ENCODE measurements at places on chromosomes 4 and X.

GRCh38 chr4:103634236-103634635 is 85.5 kb downstream of the TACR3 start:
- no peak for DNase-seq

DNA sequence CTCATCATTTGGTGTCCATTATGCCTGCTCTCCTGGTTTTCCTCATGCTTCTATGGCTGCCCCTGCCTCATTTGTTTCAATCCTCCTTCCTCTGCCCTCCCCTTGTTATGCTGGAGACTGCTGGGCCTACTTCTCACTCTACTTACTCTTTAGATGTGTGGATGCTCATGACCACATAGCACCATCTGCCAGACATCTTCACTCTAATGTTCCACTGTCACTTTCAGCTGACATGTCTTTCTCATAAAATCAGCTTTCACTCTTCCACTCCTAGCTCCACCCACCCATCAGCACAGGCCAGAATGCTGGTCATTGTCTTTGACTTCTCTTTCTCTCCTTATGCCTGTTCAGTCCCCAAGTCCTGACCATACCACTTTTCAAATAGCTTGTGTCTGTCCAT is 86.8 kb downstream of the REPS2 start:
- no peak for DNase-seq

DNA sequence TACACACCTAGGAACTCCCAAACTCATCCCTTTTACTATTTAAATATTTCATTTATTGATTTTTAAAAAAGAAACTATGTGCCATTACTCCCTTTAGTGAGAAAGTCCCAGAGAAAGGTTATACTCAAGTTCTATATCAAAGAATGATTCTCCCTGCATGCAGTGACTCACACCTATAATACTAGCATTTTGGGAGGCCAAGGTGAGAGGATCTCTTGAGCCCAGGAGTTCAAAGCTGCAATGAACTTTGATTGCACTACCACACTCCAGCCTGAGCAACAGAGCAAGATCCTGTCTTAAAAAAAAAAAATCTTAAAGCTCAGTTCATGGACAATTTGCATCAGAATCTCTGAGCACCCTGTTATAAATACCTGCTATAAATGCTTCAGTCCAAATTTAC is 9.2 kb upstream of the RBPJ start:
- DNase-seq, result no peak

DNA sequence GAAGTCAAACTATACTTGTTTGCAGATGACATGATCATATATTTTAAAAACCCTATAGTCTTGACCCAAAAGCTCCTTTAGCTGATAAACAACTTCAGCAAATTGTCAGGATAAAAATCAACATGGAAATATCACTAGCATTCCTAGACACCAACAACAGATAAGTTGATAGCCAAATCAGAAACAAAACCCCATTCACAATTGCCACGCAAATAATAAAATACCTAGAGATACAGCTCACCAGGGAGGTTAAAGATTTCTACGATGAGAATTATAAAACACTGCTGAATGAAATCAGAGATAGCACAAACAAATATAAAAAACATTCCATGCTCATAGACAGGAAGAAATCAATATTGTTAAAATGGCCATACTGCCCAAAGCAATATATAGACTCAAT is 605.0 kb upstream of the GRIA3 start:
- no peak for DNase-seq

- DNase-seq, result no peak
Observed at GRCh38 chr4:136922066-136922465, 610.2 kb downstream of the PCDH18 start.

DNA sequence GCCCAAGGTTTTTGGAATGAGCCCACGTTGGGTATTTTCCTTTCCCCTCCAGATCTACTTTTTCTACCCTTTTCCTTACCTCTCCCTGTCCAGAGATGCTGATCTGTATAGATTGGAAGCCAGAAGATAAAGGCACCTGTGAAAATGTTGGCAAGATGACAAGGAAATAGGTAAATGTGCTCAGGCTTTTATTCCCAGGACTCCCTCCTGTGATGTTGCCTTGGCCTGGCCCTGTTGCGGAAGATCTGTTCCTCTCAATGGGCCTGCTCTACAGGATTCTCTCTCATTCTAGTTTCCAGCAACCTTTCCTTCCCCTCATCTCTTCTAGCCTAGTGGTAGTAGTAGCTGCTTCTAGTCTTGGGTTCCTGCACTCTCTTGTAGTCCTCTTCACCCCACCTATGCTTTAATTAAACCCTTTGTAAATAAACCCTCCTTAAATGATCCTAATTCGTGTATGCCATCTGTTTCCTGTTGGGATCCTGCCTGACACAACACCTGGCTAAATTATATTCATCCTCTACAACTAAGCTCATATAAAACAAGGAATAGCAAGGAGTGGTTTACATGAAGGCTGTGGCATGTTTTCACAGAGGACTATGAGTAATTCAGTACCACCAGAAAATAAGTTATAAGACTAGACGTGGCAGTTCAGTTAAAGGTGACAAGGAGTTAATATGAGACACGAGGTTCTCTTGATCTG is 95.7 kb upstream of the MAOA start:
- DNase-seq, result no peak
